ENCODE measurements at places on chromosomes 6 and 20. TPM values are rescaled to one million over a fixed set of nuclear protein-coding genes. Genes with fewer than 3 reads are reported as not detected.

- DNase-seq, result no peak
Measured at GRCh38 chr6:18262702-18263417, 1.5 kb downstream of the DEK start.

DNA sequence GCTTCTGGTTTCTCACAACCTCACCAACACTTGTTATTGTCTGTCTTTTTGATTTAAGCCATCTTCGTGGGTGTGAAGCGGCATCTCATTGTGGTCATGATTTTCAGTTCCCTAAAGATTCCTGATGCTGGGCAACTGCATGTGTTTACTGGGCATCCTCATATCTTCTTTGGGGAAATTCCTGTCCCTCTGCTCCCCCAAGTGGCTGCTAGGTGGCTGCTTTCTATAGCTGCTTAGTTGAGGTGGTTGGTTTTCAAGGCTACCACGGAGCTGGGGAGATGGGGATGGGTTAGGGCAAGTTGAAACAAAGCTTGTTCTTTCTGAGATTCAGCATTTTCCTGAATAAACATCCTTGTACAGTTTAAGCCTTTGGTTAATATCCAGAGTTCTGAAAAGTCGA is 403.9 kb upstream of the SULF2 start:
- peak; percentile 11 for DNase-seq

GRCh38 chr20:17466641-17467040 is 64.5 kb downstream of the BFSP1 start:
- no peak for DNase-seq

DNA sequence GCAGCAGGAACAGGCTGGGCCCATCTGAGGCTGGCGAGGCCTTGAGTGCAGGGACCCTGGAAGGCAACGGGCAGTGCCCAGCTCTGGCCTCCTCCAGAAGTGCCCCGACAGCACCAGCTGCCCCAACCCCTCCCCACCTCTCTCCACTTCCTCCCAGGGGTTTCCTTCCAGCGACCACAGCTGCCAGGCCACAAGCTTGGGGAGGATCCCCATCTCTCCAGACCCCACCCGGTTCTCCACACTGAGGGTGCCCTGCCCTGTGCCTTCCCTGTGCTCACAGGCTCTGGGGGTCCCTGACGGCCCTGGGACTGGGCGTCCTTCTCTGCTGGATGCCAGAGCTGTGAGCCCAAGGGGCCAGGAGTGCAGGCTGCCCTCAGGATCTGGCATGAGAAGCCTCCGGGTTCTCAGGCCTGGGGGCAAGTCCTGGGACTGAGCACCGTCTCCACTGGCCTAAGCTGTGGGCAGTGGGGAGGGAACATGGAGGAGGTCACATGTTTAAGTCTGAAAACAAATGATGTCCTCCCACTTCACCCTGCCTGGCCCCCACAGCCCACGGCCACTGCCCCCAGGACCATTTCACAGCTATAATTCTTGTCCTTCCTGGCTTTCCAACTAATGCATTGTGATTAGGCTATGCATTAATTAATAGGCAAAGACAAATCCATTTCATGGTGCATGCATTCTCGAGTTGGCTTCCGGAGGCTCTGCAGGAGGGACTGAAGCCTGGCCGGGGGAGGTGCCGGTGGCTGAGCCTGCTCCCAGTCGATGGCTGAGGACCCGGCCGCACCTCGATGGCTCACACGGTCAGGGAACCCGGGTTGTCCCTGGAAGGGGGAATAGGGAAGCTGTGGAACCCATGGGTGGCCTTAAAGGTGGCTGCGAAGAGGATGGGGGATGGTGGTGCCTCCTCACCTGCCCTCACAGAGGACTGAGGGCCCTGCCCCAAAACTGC is 24.4 kb downstream of the BHLHE23 start:
- no peak for DNase-seq

The SIM1 gene
- total RNA-seq, result not detected

DNA sequence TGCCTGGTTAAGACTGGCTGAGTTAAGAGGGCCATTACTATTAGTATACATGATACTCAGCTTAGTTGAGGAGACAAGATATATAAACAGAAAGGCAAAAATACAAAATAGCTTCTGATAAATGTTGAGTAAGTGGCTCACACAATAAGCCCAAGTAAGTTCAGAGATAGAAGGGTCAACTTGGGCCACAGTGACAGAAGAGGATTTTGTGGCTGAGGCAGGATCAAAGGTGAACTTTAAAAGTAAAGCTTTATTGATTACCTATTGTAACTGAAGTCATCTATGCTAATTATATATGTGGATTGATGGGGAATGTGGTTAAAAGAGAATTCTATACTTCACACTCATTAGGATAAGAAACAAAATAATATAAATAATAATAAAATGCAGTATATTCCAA is 80.8 kb downstream of the PHACTR2 start:
- DNase-seq, result no peak

GRCh38 chr6:124798942-124799496 is 163.2 kb upstream of the RNF217 start:
- DNase-seq, result no peak

- DNase-seq, result no peak
Measured at GRCh38 chr6:82179415-82179814, 68.1 kb downstream of the IBTK start.

The DHX16 gene
- total RNA-seq, result 17.6 TPM

The FAM83C gene
- not detected for total RNA-seq

GRCh38 chr6:111430605-111431376 is 52.2 kb downstream of the REV3L start:
- no peak for DNase-seq

GRCh38 chr20:31677553-31678260 is 40.0 kb downstream of the COX4I2 start:
- DNase-seq, result peak; percentile 19

The SLC35D3 gene
- not detected for total RNA-seq

GRCh38 chr6:36073587-36073986 is 46.0 kb downstream of the MAPK14 start:
- DNase-seq, result no peak

The BEND6 gene
- 18.5 TPM for total RNA-seq

- peak; percentile 49 for DNase-seq
Measured at GRCh38 chr6:84809455-84809854, 45.1 kb upstream of the TBX18 start.

- no peak for DNase-seq
Measured at GRCh38 chr6:89315249-89315885, at the start of gene GABRR2. GABRR2 (minus strand) TSS chr6:89315299; CDS start chr6:89315165, 134 bp downstream.

The AGPAT4 gene
- 12.8 TPM for total RNA-seq

- DNase-seq, result no peak
Measured at GRCh38 chr6:6756526-6756925, 168.0 kb downstream of the LY86 start.
